ENCODE measurements at places on chromosomes 12 and 14. TPM values are rescaled to one million over a fixed set of nuclear protein-coding genes. Genes with fewer than 3 reads are reported as not detected.
A peak's percentile ranks its signal among the peaks of the same experiment; 100 is the strongest.

The KRT74 gene
- total RNA-seq: not detected

DNA sequence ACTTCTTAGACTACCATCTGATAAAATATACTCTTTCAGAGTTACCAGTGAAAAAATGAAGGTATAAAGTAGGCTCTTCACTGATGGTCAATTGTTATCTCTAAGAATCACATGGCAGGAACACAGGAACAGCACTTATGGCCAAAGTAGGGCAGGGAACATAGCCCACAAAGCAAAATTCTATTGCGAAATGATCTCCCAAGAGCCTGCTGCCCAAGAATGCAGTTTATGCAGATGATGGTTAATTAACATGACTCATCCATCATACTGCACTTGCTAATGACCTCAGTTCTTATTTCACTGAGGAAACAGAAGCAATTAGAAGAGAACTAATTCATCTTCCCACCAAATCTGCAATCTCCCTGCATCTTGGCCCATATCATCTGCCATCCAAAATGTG, 133.8 kb downstream of the SLC2A13 start:
- DNase-seq: no peak
- H3K27me3 ChIP-seq: no peaks in the 10 kb centered on the region

The SMCO2 gene
- total RNA-seq: not detected

DNA sequence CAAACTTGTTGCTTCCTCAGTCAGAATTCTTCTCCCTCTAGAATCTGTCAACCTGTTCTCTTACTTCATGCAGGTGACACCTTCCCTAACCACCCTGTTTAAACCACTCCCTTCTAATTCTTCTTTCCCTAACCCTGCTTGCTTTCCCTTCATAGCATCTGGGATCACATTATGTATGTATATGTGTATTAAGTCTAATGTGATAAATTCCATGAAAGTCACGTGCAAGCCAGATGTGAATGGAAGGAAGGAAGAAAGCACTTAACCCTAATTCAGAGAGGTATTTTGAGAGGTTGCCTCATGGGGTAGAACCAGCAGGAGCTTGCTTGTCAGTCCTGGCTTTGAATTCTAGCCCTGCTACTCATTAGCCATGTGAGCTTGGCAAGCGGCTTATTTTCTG, 340.0 kb downstream of the TRHDE start:
- no peaks in the 10 kb centered on the region for H3K4me1 ChIP-seq
- no peak for DNase-seq

The PRIMA1 gene
- total RNA-seq: not detected

DNA sequence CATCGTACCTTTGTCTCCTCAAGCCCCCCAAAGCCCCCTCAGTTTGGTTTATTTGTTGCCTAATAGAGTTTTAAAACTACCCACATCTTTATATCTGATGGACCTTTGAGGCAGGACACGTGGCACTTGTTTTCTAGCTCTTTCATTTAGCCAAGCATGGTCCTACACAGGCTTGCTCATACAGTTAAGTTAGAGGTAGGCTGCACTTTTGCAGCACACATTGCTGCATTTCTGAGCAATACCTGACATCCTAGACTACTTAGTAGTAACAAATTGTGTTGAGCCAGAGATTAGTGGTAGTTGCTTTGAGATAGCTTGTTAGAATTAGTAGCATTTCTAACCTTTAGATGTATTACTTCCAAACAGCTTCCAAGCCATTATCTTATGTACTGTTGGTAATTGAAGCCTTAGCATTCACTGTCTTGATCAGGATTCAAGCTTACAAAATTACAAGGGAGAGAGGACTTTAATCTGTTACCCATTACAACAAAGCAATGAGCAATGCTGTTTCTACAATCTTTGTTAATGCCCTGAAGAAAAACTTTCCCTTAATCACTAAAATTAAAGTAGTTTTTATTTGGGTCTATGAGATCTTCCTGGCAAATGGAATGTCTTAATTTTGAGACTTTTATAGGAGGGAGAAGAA, 96.6 kb downstream of the WNK1 start:
- H3K27me3 ChIP-seq: no peaks in the 10 kb centered on the region
- H3K4me1 ChIP-seq: peaks cover 57% of the 10 kb centered on the region
- no peak for DNase-seq
- H3K36me3 ChIP-seq: peaks cover 14% of the 10 kb centered on the region
- H3K27ac ChIP-seq: 0 out of 2 replicates have a peak overlapping the region, but pooled peaks have one; percentile 64
- H3K4me3 ChIP-seq: no peak overlapping the region

The IRAK3 gene
- 1.0 TPM for total RNA-seq

DNA sequence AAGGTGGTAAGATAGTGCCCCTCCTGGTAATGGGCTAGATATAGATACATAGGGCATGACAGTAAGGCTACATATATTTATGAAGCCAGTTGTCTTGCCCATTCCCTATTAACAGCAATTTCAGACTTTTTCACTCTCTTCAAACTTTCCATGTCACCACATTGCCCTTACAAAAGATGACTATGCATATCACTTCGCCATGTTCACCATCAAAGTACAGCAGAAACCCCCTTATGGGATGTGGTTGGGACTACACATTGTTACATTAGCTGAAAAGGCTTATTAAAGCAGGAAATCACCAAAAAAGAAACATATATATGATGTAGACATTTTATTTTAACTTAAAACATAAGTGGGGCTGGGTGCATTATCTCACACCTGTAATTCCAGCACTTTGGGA, 9.8 kb upstream of the SMCO2 start:
- H3K27ac ChIP-seq: no peak overlapping the region
- peaks cover 40% of the 10 kb centered on the region for H3K4me1 ChIP-seq
- no peak for DNase-seq
- H3K36me3 ChIP-seq: peaks cover under 1% of the 10 kb centered on the region

- no peaks in the 10 kb centered on the region for H3K27me3 ChIP-seq
- H3K4me1 ChIP-seq: peaks cover 51% of the 10 kb centered on the region
- H3K27ac ChIP-seq: no peak overlapping the region
- no peaks in the 10 kb centered on the region for H3K36me3 ChIP-seq
- H3K4me3 ChIP-seq: no peak overlapping the region
These were observed 117.8 kb downstream of the DUSP6 start for GRCh38 chr12:89234324-89235114.

The LRP1-AS gene
- total RNA-seq: not detected

- peak overlapping the region; percentile 92 for H3K27ac ChIP-seq
- H3K27me3 ChIP-seq: peaks cover 2% of the 10 kb centered on the region
- H3K4me3 ChIP-seq: peak overlapping the region; percentile 85
- peak; percentile 83 for DNase-seq
These were observed 44.5 kb downstream of the KDM2B start for GRCh38 chr12:121536054-121536898.
